Activated T-cell treated with anti-CD3 and anti-CD28 coated beads for 1 hour (primary cell): ENCODE measurements at places on chromosomes 4 and X.
A peak's percentile ranks its signal among the peaks of the same experiment; 100 is the strongest.

DNA sequence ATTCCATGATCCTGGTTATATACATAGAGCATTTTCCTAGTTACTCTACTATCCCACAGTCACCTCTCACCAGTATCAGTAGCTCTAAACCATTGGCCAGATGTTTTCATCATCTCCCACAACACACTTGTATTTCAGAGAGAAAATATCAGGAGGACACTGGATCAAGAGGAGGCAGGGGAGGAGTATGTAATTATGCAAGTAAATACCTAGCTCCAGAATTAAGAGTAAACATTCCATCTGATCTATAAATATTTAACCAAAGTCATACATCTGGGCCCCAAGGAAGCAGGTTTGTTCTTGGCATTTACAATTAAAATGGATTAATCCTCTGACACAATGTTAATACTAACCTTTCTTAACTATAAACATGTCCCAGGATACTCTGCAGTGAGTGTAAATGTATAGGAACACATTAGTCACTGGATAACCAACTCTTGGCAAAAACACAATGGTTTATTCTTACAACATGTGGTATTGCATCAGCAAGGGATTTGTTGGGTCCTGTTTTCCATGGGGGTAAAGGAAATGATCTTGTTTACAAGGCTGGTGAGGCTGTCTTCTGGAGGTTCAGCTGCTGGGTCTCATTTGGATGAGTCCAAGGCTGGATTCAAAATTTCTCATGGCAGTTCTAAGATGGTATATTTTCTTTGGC is 170.1 kb downstream of the ATG4A start:
- no peak for DNase-seq

DNA sequence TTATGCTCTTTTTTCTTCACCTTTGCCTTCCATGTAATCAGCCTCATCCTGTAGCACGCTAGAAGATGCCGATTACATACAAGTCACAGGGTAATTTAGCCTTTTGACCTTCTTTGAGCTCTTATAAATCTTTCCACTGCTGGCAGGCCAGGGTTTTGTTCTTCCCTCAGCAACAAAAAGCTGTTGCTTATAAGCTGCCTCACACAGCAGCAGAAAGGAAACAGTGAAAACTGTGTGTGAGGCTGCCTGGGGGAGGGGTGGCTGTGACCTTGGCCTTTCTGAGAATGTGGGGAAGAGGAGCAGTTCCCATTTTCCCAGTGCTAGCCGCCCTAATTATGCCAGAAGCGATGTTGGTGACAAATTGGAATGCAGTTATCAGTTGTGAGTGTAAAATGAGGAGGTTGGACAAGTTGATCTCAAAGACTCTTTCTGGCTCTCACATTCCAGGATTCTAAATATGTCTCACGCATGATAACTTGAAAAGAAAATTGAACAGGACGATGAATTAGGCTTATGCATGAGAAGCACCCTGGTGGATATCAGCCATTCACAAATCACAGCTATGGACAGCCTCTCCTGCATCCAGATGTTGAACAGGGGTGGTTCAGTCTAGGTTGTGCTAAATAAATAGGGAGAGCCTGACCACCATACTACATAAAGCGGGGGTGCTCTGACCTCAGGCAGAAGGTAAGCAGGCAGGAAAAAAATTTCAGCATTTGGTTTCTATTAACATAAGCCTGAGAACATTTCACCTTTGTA is 25.7 kb downstream of the SLITRK2 start:
- DNase-seq, result no peak

DNA sequence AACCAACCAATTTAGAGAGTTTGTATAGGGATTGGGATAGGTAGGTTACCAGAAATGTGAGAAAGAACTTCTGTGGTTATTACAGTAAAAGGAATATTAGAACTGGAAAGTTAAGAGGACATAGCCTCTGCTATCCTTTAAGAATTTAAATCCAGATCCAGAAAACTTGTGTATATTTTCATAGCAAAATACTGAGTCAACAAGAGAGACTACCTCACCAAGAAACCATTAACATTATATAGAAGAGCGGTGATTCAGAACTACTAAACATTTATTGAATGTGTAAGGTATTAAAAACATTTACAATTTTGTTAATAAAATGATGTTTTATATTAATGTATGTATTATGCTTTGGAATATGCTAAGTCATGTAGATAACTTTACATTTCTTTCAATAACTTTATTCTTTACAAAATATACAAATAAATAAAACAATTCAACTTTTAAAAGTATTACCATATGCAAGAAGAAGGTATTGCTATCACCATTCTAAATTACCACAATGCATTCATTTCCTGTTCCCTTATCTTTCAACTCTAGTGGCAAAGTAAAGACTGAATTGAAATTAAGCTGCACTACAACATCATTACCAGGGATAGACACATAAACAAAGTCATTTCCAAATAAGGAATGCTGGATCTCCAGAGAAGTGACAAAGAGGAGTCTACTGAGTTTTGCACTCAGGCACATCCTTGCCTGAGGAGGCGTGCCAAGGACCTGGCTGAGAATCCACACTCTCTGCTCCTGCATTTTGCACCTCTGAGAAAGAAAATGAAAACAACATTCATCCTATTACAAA is 6.1 kb upstream of the BDH2 start:
- DNase-seq, result no peak

- no peak for DNase-seq
Observed at GRCh38 chr4:125741825-125742452, 427.2 kb downstream of the FAT4 start.

DNA sequence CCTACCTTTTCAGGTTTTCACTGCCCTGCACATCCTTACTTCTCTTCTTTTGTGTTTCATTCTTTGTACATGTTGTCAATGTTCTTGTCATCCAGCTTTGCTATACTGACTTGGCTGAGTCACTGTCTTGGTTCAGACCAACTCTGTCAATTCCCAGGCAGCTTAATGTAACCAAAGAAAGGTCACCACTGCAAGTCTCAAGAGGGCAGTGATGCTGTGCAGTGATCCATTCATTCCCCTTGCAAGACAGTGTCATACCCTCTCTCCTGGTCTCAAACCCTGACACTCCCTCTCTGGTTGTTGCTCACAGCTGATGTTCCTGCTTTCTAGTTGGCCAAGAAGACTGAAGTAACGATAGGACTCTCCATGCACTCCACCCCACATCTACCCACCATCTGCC is 17.5 kb downstream of the RAB39B start:
- DNase-seq, result no peak

DNA sequence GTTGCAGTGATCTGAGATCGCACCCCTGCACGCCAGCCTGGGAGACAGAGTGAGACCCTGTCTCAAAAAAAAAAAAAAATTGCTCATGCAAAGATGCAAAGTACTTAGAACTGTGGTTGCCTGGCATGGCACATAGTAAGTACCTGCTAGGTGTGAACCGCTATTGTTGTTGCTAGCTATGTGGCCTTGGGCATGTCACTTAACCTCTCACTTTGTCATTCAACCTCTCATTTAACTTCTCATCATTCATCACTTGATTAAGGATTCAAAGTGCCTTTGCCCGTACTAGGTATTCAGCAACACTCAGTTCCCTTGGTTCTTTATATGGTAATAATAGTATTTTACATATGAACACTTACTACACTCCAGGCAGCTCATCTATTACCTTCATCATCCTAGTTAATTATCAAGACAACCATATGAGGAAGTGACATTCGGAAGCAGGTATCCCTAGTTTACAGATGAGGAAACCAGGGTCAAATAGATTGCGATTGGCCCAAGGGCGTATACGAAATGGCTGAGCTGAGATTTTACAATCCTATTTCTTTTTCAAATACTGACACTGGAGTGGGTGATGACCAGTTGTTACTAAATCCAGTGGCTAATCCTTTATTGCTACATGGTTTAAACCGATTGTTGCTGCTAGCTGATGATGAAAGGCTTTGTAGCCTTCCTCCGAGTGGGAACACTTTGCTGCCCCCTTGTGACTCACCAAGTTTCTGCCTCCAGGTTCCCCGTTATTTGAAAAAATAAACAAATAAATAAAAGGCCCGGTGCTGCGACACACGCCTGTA is 28.8 kb upstream of the SOWAHD start:
- peak; percentile 49 for DNase-seq

GRCh38 chrX:30816079-30816478 is 73.0 kb downstream of the TAB3 start:
- DNase-seq, result no peak

DNA sequence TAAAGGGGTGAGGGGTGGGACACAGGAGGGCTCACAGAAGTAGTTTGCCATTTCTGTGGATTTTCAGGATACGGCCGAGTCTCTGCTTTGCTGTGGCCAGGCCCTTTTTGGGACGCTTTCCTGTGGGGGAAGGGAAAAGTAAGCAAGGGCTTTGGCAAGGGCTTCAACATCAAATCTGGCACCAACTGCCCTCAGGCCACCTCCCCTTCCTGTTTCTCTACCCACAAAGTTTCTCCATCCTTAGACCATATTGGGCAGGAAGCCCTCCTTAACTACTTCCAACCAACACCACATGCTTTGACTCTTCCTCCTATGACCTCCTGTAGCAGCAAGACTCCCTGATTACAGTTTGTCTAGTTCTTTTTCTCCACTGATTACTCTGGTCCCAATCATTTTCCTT is 105.1 kb downstream of the PHF8 start:
- no peak for DNase-seq

- DNase-seq, result no peak
Observed at GRCh38 chr4:63308697-63309096, 1100.6 kb downstream of the TECRL start.

DNA sequence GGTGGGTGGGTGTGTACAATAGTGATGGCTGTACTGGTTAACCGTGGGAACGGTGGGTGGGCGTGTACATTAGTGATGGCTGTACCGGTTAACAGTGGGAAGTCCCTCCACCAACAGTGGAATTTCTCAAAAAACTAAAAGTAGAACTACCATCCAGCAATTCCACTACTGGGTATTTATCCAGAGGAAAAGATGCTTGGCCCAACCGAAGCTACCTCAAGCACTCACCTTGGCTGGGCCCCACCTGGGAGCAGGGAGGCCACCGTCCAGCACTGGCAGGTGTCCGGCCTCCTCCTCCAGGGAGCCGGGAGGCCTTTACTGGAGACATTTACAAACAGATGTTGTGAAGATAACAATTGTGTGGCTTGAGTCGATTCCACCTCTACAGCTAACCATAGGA is 6.0 kb upstream of the MAEA start:
- no peak for DNase-seq

GRCh38 chr4:91032725-91033445 is 905.7 kb downstream of the CCSER1 start:
- DNase-seq, result no peak

DNA sequence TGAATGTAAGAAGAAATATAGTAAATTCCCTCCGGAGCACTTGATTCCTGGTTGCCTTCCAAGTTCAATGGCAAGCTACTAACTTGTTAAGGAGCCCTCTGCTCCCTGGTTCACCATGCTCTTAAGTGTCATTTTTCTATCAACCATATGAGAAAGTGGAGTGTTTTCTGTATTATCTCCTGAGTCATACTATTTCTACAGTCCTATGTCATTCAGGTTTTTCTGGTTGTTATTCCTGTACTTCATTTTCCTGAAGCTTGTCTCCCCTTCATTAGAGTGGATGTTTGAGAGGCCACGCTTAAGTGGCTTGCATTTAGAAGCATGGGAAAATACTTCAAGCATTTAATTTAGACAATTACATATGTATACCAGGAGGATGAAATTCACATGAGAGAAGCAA is 14.7 kb upstream of the EPGN start:
- DNase-seq, result no peak

DNA sequence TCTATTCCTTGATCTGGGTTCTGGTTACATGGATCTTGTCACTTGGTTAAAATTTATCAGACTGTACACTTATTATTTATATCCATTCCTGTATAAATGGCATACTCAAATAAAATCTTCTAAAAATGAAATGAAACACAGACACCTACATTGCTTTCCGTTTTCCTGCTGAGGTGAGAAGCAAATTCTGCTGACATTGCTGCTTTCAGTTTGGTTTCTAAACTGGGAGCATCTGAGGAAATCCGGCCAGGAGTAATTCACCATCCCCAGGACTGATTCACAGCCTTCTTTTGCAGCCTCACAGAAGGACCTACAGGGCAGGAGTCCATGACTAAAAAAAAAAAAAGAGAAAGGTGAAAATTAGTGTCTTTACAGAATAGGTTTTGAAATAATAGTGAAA is 93.6 kb downstream of the CORIN start:
- no peak for DNase-seq

- no peak for DNase-seq
Observed at GRCh38 chrX:45191820-45192409, 8.8 kb downstream of the DIPK2B start.

DNA sequence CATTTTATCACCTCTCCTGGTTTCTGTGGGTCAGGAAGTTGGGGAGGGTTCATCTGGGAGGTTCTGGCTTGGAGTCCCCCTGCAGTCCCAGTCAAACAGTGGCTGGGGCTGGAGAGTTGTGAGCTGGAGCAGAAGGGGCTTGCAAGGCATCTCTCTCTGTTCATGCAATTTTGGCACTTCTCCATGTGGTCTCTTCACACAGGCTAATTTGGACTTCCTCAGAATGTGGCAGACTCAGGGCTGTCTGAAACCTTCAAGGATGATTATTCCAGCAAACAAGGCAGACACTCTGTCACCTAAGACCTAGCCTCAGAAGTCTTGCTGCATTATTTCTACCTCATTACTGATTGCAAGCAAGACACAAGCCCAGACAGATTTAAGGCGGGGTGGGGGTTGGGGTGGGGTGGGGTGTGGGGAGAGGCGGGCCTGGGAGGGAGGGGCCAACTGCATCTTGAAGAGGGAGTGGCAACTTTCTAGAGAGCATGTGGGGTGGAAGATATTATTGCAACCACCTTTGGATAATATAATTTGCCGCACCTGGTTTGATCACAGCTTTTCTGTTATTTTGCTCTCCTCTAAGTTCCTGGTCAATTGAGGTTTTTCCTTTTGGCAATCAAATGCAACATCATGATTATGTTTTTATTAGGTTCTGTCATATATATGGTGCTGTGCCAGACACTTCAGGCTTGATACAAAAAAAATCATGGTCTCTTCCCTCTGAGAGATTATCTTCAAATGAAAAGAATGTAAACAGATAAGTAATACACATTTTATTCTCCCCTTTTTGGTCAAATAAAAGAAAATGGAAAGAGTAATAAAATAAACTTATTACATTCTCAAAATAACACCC is 799.5 kb downstream of the RPA4 start:
- DNase-seq, result no peak

GRCh38 chr4:37538931-37539330 is 147.2 kb downstream of the RELL1 start:
- DNase-seq, result no peak

GRCh38 chr4:4349867-4350266 is 37.0 kb upstream of the NSG1 start:
- DNase-seq, result no peak

- DNase-seq, result no peak
Observed at GRCh38 chr4:118740869-118741268, 55.7 kb downstream of the METTL14 start.

DNA sequence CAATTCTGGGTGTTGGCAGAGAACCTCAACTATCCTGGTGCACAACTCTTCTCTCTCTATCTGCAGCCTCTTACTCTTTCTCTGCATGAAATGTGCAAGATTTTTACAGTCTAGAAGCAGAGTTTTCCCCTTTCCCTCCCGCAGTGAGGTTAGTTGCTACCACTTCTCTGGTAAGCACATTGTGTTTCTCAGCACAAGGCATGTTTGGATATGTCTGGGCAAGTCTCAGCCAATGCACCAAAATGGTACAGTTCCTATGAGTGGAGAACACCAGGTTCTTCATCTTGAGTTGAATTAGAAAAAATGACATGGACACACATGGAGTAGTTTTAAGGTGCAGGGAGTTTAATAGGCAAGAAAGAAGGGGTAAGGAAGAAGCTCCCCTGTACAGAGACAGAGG is 187.0 kb downstream of the CCNG2 start:
- no peak for DNase-seq
